ENCODE measurements at places on chromosomes 7 and 10.

DNA sequence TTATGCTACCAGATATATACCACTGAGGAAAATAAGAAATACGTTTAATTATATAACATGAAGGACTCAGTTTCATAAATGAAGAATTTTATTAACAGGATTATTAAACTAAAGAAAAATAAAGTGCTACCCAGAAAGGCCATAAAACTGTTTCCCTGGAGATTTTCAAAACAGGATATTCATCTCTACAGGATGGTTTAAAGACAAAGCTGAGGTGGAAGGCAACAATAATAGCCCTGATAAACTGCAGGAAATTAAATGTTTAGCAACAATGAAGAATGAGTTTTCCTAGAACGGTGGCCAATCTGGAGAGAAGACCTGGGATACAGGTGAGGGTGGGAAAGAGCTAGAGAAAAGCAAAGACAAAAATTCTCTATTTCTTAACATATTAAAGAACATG is 11.9 kb downstream of the RHEB start:
- no peak for DNase-seq

DNA sequence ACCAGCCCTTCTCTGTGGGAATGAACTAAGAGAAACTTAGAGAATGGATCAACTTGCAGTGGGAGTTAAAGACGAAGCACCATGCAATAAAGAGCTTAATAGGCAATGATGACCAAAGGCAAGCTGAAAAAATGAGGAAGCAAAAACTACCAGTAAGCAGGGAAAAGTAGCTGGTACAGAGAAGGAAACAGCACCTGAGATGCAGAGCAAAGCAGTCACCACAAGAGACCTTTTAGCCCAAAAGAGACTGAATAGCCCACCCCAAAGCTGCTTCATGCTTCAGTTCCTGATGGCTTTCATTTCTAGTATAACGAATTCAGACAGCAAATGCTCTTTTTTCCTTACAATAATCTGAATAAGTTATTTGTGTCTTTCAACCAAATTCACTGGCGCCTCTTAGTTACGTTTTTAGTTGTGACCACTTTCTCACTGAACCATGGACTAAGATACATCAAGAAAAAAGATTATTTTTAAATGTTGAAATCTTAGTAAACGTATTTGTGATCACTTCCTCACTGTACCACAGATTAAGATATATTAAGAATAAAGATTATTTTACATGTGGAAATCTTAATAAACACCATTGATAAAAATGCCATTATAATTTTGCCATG is 76.0 kb downstream of the USP6NL start:
- no peak for DNase-seq

- no peak for DNase-seq
These were observed 6.6 kb downstream of the C10orf90 start for GRCh38 chr10:126663880-126664279.

DNA sequence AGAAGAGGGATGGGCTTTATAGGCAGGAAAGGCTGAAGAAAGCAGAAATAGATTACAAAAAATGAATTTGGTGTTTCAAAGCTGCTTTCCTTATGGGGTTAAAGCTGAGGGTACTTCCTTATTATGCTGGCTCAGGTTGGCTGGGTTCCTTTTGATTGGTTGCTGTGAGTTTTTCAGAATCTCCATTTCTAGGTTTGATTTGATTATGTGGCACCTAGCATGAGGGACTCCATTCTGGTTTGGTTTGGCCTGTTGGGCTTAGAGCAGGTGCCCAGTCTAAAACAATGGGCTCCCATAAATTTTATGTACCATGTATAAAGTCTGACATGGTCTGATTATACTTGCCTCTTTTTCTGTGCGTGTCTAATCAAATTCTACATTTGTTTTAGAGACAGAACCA is 362.7 kb downstream of the CXCL12 start:
- no peak for DNase-seq

DNA sequence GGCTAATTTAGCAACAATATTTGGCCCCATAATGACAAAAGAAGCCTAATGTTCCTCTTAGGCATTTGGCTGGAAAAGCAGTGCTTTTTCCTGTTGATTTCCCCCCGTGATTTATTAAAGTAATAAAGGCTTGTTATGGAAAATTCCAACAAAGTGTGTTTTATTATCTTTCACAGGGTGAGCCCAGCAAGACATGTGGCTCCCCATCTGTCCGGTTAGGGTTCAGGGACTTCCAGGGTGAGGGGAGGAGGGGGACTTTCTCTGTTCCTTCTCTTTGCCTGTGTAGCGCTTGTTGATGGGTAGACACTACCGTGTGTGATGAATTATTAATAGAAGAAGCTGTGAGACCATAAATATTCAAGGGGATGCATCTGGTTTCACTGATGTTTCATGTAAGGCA is 39.0 kb downstream of the HTR5A start:
- no peak for DNase-seq

GRCh38 chr7:157650131-157650631 is 313.4 kb downstream of the DNAJB6 start:
- DNase-seq = no peak

- DNase-seq = no peak
These were observed 9.7 kb downstream of the SFRP5 start for GRCh38 chr10:97762056-97762455.

DNA sequence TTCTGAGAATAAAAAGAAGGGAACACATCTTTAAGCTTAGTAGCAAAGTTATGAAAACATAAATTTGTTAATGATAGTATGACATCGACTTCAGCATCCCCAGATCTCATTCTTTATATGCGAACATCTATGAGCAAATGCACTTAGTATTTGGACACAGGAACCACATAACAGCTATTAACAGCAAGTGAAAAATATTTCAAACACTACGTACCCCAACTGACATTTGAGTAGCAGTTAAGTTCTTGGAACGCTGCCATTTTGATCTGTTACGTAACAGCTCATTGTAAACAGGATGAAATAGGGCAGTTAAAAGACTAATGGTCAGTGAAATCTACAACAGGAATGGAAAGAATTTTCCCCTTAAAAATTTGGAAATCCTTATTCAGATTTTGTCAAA is 428.9 kb downstream of the TNS3 start:
- peak; percentile 94 for DNase-seq

DNA sequence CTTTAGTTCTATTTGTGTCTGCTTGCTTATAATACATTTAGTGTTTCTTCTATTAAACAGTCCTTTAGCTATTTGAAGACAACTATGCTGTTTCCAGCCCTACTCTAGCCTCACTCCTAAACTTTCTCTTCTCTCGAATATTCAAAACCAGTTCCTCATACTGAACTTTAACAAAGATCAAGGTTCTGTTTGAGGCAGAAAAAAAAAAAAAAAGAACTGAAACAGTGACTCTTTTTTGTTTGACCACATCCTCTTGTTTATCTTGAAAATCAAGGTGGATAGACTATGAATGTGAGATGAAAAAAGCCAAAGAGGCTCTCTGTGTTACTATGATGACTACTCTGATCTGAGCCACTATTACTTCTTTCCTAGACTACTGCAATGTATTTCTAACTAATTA is 154.3 kb downstream of the ZNF365 start:
- DNase-seq = no peak
